ENCODE measurements at places on chromosomes 7 and 10.
A peak's percentile ranks its signal among the peaks of the same experiment; 100 is the strongest.

GRCh38 chr10:70847659-70848360 lies 32.1 kb downstream of the SGPL1 start:
- no peak for DNase-seq

- DNase-seq, result no peak
Measured at GRCh38 chr7:45591101-45591906, 17.1 kb downstream of the ADCY1 start.

DNA sequence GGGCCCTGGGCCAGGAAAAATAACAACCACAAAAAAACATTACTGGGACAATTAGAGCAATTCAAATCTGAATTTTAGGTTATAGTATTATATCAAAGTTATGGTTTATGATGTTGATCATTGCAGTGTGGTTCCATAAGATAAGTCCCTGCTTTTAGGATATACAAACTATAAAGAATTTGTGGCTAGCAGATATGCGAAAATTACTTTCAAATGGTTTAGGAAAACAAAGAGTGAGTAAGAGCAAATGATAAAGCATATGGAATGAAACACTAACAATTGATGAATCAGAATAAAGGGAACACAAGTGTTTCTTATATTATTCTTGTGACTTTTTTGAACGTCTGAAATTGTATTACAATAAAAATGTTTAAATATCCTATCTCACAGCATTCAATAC lies 64.4 kb upstream of the HECTD2 start:
- no peak for DNase-seq

DNA sequence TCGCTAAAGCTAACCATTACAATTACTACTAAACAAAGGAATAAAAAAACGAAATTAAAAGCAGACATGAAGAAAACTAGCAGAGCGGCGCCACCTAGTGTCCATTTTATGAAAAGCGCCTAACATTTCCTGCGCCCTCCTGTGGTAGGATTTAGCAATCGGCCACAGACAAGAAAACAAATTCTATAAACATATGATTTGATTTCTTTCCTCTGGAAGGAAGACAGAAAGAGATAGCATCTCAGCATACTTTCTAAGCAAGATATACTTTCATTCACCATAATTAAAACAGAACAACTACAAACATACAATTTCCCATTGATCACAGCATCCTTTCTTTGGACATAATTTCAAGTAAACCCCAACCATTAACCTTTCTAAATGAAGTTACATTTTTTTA lies 337.7 kb upstream of the NPVF start:
- DNase-seq, result peak; percentile 42

DNA sequence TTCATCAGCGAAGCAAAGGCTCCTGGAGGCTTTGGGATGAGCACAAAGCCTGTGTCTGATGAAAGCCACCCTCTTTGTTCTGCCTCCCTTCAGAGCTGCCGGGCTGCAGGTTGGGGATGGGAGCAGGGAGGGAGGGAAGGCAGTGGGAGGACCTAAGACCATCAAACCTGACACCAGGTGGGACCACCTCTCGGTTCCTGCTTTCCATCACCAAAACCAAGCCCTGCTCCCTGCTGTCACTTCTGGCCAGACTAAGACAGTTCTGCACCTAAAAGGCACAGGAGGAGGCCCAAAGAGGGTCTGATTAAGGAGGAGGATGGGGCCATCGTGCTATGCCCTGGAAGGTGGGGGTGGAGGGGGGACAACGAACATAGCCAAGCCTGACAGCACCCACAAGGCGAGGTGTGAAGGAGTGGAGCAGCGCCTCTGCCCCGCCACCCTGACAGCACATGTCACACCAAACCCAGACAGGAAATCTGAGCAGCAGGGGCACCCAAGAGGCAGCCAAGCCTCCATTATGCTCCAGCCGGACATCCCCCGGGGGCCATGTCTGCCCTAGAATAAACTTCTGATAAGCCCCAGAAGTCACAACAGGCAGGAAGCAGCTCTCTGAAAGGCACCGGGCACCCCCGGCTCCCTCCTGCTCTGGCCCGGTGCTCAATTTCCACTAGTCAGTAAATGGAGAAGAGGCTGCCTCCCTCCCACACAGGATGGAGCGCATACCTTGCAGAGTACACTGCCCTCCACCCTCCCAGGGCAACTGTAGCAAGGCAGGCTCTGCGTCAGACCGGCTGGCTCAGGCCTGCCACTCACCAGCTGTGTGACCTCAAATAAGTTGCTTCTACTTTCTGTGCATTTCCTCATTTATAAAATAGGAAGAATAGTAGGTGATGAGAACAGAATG lies 48.9 kb downstream of the DLG5 start:
- DNase-seq, result peak; percentile 85

- DNase-seq, result no peak
Measured at GRCh38 chr7:106128836-106129235, 16.7 kb upstream of the SYPL1 start.

DNA sequence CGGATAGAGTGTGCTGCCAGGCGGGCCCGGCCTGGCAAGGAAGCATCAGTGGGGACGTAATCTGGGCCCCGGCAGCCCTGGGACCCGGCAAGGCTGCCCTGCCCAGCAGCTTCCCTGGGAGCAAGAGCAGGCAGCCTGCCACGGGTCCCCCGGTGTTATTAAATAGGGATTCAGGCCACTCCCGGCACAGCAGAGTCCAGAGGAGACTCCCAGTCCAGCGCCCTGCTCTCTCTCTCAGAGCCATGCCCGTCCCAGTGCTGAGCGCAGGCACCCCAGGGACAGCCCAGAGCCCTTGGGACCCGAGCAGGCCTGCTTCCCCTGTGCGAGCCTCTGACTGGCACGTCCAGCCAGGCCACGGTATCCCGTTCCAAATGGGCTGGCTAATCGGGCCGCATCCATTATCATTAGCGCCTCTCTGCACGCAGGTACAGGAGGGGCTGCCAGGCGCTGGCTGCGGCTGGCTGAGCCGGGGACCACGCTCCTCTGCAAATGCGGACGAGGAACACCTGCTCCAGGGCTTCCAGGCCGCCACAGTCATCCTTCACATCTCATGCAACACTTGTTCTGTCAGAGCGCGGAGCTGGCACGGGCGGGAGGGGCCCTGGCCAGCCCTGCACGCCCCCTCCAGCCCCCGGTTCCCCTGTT lies 344.2 kb upstream of the MKI67 start:
- DNase-seq, result peak; percentile 56

DNA sequence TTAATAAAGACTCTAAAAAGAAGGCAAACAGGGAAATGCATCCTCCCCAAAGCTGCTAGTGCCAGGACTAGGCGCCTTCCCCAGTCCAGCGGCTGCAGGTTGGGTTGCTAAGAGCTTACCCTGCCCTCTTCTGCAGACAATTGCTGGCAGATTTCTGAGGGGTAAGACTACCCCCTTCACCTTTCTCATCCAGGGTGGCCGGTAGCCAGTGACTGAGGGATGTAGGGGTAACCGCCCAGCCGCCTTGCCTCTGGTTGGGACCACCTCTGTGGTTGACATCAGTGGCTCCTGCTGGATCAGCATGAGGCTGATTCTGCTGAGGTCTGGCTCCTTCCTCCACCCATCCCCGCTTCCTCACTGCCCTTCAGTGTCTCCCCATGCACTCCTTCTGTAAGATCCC lies 71.2 kb downstream of the ADCYAP1R1 start:
- DNase-seq, result no peak

GRCh38 chr7:15567036-15567435 lies 5.2 kb upstream of the AGMO start:
- no peak for DNase-seq

- DNase-seq, result no peak
Measured at GRCh38 chr7:2792856-2793487, 51.1 kb downstream of the GNA12 start.

DNA sequence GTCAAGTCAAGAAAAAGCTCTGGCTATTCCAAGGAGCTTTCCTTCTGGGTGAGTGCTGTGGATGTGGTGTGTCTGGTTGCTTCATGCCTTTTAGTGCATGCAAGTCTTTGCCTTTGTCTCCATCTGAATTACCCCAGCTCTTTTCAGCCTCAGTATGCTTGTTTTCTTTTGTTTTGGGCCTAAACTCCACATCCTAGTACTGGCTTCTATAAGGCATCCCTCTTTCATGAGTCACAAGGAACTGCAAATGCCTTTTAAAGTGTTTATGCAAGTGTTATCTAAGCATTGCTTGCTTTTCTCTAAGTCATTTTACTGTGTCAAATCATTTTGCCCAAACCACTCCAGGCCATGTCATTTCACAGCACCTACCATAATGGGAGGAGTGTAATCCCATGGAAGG lies 132.1 kb downstream of the PLCE1 start:
- no peak for DNase-seq

DNA sequence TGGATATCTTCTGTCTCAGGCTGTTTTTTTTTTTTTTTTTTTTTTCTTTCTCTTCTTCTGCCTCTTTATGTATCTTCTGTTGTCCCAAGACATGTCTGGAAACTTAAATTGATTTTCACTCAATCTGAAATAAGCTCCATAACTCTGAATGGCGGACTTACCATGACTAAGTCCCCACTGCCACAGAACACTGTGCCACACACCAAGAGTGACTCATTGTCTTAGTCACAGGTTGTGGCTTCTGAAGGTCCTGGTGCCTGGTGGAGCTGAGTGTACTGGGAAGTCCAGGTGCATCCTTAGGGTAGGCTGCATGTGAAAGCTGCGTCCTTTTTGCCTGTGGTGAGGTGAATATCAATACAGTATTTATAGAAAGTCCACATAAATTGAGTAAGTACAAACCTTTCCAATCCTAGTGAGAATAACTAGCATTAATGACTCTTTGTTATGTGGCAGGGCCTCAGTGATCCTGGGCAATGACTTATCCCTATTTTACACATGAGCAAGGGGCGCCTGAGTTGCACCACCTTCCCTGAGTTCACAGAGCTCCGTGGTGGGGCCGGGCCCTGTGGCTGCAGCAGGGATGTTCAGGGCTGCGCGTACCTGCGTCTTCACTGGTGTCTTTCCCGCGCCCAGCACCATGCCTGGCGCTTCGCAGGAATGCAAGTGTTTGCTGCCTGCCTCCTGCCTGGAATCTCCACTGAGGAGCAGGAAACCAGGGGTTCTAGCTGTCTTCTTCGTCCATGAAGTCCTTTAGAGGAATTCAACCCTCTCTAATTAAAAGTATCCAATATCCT lies 4.3 kb downstream of the PFKP start:
- no peak for DNase-seq

DNA sequence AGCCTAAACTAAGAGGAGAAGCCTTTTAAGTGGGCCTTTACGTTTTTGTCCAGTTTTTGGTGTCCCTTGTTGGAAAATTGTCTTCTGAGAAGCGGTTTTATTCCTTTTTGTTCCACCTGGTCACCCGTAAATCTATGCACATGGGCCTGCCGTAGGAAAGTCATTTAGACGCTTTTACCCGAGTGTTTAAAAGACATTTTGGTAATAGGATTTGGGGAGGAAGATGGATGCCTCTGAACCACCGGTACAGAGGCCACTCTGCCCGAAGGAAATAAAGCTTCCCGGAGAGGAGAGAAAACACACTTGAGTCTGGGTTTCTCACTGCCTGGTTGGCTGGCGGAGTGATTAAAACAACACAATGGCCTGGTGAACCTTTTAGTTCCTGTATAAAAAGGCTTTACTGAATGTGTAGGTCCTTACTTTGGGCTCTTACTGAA lies 760 bp downstream of the THNSL1 start:
- peak; percentile 24 for DNase-seq

- no peak for DNase-seq
Measured at GRCh38 chr7:80440883-80441282, 71.0 kb downstream of the GNAT3 start.

DNA sequence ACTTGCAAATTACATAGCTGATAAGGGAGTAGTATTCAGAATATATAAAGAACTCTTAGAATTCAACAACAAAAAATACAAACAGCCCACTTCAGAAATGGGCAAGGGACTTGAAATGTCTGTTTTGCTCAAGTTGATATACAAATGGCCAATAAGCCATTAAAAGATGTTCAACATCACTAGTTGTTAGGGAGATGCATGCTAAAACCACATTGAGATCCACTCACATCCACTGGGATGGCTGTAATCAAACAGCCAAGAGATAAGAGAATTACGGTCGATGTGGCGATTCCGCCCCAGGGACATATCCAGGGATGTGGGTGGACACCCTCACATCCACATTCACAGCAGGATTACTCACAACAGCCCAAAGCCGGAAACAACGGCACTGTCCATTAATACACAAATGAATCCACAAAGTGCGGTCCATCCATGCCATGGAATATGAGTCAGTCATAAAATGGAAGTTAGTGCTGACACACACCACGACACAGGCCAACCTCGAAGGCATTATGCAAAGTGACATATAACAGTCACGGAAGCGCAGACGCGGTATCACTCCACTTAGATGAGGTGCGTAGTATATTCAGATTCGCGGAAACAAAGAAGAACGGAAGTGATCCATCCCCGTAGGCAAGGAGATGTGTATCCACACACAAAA lies 227.8 kb downstream of the DNAJB6 start:
- no peak for DNase-seq

GRCh38 chr7:915291-916218 lies 38.9 kb downstream of the ADAP1 start:
- no peak for DNase-seq

GRCh38 chr10:24722131-24722675 lies 1.5 kb downstream of the ARHGAP21 start:
- DNase-seq, result no peak
